Activated effector memory CD4-positive, alpha-beta T cell treated with Interleukin-2 at 50 U/mL for 16 hours (primary cell): ENCODE measurements at places on chromosomes 13 and 19.

- DNase-seq = no peak
Measured at GRCh38 chr13:67225252-67226159, 4.6 kb downstream of the PCDH9 start.

DNA sequence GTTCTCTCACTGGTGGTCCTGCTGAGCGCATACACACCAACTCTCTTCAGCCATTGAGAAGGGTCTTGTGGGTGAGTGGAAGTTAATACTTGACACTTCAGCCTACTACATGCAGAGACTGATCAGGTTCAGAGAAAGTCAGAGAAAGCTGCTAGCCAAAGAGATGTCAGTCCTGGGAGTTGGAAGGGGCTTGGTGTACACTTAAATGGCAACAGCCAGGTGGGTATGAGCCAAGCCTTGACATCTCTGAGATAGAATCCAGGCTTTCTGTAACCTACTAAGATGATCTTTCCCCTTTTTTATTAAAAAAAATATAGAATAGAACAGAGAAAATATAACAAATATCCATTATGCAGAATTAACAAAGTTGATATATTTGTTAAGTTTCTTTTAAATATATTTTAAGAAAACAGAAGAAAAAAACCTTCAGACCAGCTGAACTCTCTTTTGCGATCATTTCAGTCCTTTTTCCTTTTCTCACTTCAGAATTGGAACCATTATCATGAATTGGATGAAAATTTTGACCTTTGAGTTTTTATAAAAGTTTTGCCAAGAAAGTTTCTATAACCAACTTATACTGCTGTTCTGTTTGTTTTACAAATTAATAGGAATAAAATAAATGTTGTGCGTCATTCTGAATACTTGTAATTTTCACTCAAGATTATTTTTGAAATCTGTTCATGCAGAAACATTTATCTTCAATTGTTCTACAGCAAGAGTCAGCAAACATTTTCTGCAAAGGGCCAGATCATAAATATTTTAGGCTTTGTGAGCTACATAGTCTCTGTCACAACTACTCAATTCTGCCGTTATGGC is 153.0 kb downstream of the RFC3 start:
- no peak for DNase-seq

- no peak for DNase-seq
Measured at GRCh38 chr13:112647256-112647655, 42.6 kb upstream of the ATP11A start.

DNA sequence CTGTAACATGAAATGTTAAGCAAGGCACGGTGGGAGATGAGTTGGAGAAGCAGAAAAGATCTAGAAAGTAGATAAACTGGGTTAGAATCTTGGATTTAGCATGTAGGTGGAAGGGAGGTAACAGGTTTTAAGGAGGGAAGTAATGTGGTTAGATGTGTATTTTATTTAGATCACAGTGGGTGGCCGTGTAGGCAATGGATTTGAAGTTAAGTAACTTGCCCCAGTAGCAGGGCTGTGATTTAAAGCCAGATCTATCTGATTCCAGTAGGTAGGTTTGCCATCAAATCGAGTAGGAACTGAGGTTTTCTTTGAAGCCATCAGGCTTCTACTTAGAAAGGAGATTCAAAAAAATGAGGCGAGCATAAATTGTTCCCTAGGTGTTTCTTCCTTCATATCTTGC is 50.6 kb upstream of the IL17D start:
- no peak for DNase-seq

DNA sequence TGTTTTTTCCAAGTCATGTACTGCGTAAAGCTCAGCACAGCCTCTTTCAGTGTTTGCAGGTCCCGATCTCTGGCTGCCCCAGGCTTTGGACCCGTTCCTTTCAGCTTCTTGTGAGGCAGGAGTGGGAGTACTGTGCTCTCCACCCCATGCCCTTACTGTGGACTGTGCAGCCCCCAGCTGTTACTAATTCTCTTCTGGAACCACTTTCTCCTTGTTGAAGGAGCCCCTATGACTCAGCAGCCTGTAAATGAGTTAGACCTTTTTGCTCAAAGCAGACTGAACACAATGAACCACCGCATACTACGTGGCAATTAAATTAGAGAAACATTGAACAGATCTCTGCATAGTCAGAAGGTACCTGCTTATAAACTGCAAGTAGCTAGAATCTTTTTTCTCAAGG is 39.0 kb downstream of the SERTM1 start:
- no peak for DNase-seq

DNA sequence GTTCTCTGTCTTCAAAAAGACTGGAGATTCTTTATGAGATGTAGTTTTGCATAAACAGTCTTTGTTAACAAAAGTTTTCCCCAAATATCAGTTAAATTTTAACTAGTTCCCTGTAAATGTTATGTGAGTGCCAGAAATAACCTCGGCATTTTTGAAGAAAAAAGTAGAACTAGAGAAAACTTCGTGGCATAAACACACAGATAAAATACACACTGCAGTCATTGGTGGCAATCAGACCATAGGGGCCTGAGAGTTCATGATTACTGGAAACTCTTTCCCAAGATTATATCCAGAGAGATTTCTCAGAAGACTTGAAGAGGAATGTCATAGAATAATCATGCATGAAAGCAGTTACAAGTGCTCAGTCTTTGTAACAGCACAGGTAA is 190.0 kb downstream of the MZT1 start:
- no peak for DNase-seq

DNA sequence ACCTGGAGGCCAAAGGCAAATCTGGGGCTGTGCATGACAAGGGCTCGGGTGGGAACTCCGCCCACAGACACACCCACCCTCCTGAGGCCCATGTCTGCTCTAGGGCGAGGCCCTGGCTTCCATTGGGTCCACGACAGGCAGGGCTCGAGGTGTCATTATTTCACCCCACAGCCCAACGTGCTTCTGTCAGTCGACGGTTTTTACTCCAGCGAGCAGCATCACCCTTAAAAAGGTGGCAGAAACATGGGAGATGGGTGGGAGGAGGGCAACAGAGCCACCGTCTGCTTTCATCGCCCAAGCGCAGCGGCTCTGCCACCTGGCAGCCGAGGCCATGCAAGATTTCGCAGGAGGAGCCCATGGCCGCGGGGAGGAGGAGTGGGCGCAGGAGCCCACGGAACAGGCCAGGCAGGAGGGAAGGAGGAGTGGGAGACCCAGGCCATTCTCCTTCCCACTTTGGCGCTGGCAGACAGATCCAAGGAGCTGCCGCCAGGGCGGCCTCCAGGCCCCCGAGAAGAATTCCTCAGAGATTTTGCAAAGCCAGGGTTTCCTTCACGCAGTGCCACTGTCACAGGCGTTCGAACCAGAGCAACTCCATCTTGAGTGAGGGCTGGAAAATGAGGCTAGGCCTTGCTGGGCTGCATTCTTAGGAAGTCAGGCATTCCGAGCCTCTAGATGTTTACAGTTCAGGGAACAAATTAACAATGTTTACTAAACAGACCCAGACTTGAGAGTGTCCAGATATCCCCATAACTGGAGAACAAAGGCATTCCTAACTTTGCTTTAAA is 49.3 kb upstream of the TUBGCP3 start:
- no peak for DNase-seq

- no peak for DNase-seq
Measured at GRCh38 chr13:40191186-40191980, 475.1 kb downstream of the FOXO1 start.

- no peak for DNase-seq
Measured at GRCh38 chr13:23350009-23350408, 83.5 kb downstream of the SACS start.

DNA sequence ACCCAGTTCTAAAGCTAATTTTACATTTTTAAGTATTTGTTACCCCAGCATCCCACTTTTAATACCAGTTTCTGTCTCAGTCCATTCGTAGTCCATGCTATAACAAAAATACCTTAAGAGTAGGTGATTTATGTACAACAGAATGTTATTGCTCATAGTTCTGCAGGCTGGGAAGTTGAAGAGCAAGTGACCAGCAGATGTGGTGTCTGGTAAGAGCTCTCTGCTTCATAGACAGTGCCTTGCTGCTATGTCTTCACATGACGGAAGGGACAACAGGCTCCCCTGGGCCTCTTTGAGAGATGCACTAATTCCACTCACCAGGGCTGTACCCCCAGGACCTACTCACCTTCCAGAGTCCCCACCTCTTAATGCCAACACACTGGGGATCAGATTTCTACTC is 96.6 kb downstream of the COL4A2 start:
- DNase-seq = no peak

DNA sequence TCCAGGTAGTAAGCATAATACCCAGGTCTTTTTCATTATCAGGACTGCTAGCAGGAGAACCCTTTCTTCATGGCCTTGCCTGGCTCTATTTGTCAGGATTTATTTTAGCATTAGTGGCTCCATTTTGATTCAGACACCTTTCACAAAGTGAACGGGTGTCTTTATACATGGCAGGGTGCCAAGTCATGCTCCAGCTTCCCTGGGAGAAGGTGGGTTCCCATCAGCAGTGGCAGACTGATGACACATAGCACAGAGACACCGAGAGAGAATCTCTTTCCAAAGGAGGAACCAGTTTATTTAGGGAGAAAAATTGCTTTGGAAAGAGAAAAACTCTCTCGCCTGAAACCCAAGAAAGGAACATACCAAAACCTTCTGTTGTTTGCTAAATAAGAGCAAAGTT is 135.3 kb upstream of the TMTC4 start:
- no peak for DNase-seq

- DNase-seq = no peak
Measured at GRCh38 chr19:16377521-16377920, 52.9 kb downstream of the KLF2 start.

DNA sequence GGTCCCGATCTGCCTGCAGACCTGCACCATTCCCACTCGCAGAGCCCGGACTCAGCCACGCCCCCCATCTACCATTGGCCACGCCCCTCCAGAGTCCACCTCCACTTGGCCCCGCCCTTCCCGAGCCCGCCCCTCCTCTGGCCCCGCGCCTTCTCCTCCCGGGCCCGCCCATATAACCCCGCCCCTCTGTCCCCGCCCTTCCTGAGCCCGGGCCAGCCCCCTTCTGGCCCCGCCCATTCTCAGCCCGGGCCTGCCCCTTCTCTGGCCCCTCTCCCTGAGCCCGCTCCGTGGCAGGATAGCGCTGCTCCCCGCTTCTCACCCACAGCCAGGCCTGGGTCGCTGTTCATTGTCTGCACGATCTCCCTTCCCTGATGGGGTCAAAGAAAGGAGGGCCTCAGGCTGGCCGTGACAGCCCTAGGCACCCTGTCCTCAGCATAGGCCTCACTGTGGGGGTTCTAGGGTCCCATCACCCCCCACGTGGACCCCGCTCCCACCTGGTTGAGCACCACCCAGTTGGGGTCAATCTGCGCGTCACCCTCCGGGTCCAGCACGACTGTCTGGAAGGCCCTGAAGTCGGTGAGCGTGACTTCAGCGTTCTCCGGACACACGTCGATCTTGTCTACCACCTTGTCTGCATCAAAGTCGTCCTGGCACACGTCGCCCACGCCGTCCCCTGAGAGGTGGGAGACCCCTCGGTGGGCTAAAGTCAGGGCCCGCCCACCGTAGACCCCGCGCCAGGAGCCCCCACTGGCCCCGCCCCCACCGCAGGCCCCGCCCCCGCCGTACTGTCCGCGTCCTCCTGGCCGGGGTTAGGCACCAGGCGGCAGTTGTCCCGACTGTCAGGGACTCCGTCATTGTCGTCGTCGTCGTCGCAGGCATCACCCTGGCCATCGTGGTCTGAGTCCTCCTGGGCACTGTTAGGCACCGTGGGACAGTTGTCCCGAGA is 5.7 kb downstream of the COMP start:
- peak; percentile 26 for DNase-seq

GRCh38 chr19:7699417-7700401 is 2.2 kb downstream of the FCER2 start:
- no peak for DNase-seq

DNA sequence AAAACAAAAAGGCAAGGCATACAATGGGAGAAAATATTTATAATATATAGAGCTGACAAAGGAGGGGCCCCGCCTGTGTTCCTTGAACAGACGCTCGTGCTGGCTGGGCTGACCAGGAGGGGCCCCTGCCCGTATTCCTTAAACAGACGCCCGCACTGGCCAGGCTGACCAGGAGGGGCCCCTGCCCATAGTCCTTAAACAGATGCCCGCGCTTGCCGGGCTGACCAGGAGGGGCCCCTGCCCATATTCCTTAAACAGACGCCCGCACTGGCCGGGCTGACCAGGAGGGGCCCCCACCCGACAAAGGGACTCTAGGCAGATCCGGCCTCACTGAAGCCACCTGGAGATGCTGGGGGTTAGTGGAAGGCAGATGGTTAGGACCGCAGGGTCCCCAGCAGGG is 9.3 kb downstream of the ADPRHL1 start:
- DNase-seq = no peak

GRCh38 chr13:20239748-20240147 is 7.6 kb upstream of the GJB6 start:
- DNase-seq = no peak

- DNase-seq = no peak
Measured at GRCh38 chr19:42247640-42248199, 5.3 kb upstream of the GSK3A start.
